PC-3 (cell line): ENCODE measurements at places on chromosomes 7 and 10.

DNA sequence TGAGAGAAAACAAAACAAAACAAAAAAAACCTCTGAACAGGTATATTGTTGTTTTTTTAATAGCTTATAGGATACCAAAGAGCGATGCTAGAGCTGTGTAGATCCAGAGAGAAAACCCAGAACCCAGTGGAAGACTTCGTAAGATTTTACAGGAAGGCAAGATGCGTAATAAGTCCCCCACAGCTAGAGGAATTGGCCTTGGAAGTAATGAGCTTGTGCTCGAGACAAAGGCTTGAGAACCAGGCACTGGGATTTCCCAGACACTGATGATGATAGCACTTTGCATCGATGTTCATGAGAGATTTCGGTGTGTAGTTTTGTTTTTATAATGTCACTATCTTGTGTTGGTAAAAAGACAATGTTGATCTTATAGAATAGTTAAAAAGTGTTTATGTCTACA, 821.5 kb upstream of the IGFBP3 start:
- no peaks in the 10 kb centered on the region for H3K36me3 ChIP-seq
- peaks cover 23% of the 10 kb centered on the region for H3K4me1 ChIP-seq
- no peak overlapping the region for H3K4me3 ChIP-seq
- H3K27me3 ChIP-seq: no peaks in the 10 kb centered on the region

DNA sequence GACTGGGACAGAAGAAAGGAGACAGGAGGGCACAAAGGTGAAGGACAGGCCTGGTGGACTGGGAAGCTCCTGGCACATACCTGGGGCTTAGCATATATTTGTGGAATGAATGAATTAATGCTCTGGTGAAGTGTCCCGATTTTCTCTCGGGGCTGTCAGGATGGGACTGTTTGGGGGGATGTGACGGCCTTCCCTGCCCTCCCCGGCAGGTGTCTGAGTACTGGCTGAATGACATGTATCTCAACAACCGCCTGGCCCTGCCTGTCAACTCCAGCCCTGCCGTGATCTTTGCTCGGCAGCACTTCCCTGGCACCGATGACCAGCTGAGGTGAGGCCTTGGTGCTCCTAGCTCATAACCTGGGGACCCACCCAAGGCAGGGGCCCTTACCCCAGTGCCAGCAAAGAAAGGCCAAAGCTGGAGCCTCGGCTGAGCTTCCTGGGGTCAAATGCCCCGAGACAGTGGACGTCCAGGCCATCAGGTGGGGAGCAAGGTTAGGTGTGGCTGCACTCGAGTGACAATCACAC, 6.5 kb downstream of the CHAT start:
- no peaks in the 10 kb centered on the region for H3K36me3 ChIP-seq
- no peaks in the 10 kb centered on the region for H3K4me1 ChIP-seq
- DNase-seq: no peak
- H3K27me3 ChIP-seq: peaks cover 82% of the 10 kb centered on the region

DNA sequence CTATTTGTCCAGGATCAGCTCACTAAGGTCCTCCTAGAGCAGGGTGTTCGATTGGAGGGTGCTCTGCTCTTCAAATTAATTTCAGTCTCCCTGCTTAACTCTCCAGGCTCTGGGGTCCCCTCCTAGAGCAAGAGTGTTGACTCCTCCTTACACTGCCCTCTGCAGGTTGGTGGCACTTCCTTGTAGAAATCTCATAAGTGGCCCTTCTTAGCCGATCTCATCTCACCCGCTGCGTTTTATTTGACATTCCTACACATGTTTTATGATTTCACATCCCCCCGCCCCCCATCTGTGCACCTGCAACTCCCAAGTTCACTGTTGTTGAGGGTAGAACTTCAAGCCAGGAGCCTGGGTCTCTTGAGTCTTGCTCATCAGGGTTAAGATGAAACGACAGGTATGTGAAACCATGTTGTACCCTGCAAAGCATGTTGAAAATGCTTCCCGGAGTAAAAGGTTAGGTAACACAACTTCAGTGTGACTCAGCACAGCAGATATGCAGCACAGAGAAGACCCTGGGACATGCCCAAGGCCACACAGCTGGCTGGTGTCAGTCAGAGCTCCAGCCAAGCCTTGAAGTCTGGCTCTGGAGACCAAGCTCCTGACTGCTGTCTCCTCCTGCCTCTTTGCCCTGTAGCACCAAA, 171.2 kb downstream of the PRKAG2 start:
- no peaks in the 10 kb centered on the region for H3K36me3 ChIP-seq
- no peaks in the 10 kb centered on the region for H3K27me3 ChIP-seq
- peak overlapping the region; percentile 17; the same call in 1 of the 2 replicates for H3K4me3 ChIP-seq
- DNase-seq: peak; percentile 56
- peaks cover 9% of the 10 kb centered on the region; the same call in 1 of the 2 replicates for H3K4me1 ChIP-seq

GRCh38 chr7:78090616-78091015, 292.0 kb downstream of the PHTF2 start:
- H3K4me3 ChIP-seq: no peak overlapping the region
- H3K36me3 ChIP-seq: no peaks in the 10 kb centered on the region
- DNase-seq: no peak
- H3K27ac ChIP-seq: no peak overlapping the region
- H3K4me1 ChIP-seq: no peaks in the 10 kb centered on the region

- no peak overlapping the region for H3K27ac ChIP-seq
- H3K4me3 ChIP-seq: peak overlapping the region; percentile 76
- no peaks in the 10 kb centered on the region for H3K36me3 ChIP-seq
These were observed 1.1 kb downstream of the CYP26A1 start for GRCh38 chr10:93074597-93075368.
